ENCODE measurements at places on chromosomes 6 and 20. TPM values are rescaled to one million over a fixed set of nuclear protein-coding genes. Genes with fewer than 3 reads are reported as not detected.

- no peak overlapping the region for H3K4me3 ChIP-seq
- H3K36me3 ChIP-seq = no peaks in the 10 kb centered on the region
- no peak for DNase-seq
- H3K27ac ChIP-seq = no peak overlapping the region
- peaks cover 12% of the 10 kb centered on the region for H3K4me1 ChIP-seq
Measured at GRCh38 chr20:49183444-49183843, 4.7 kb downstream of the STAU1 start.

DNA sequence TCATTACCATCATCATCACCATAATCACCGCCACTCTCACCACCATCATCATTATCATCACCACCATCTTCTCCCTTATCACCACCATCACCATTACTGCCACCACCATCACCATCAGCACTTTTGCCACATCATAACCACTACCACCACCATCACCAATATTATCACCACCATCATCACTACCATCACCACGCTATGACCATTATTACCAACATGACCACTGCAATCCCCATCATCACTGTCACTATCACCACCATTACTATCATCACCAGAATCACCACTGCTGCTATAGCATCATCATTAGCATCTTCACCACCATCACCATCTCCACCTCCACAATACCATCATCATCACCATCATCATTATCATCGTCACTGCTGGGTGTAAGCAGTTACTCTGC is 25.6 kb downstream of the CST1 start:
- H3K36me3 ChIP-seq = no peaks in the 10 kb centered on the region
- DNase-seq = no peak
- H3K27me3 ChIP-seq = no peaks in the 10 kb centered on the region
- H3K4me1 ChIP-seq = no peaks in the 10 kb centered on the region

GRCh38 chr6:35030099-35030498 is 111.0 kb downstream of the TCP11 start:
- DNase-seq = no peak
- no peaks in the 10 kb centered on the region for H3K4me1 ChIP-seq
- H3K4me3 ChIP-seq = no peak overlapping the region
- no peaks in the 10 kb centered on the region for H3K27me3 ChIP-seq
- H3K27ac ChIP-seq = no peak overlapping the region
- no peaks in the 10 kb centered on the region for H3K36me3 ChIP-seq

DNA sequence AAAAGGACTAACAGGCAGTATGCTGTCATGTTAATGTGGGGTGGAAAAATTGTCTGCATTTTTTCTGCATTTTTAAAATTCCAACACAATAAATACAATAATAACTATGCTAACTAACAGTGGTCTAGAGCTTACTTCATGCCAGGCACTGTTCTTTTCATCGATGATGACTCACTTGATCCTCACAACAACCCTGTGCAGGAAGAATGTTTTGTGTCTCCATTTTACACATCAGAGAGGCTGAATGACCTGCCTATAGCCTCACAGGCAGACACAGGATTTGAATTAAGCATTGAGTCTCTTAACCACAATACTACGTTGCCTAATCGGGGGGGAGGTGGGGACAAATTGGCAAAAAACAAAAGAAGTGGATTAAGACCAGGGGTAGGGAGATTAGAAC is 26.9 kb upstream of the FANCE start:
- no peaks in the 10 kb centered on the region for H3K27me3 ChIP-seq
- H3K27ac ChIP-seq = no peak overlapping the region
- H3K4me3 ChIP-seq = no peak overlapping the region
- peaks cover 33% of the 10 kb centered on the region for H3K36me3 ChIP-seq

The ANKEF1 gene
- total RNA-seq = 1.9 TPM

The TMEM244 gene
- total RNA-seq = not detected

GRCh38 chr6:29702519-29703103 is 20.6 kb upstream of the HLA-F start:
- H3K27ac ChIP-seq = no peak overlapping the region
- peaks cover 6% of the 10 kb centered on the region for H3K27me3 ChIP-seq
- H3K4me1 ChIP-seq = peaks cover 22% of the 10 kb centered on the region
- H3K4me3 ChIP-seq = no peak overlapping the region
- H3K36me3 ChIP-seq = no peaks in the 10 kb centered on the region

DNA sequence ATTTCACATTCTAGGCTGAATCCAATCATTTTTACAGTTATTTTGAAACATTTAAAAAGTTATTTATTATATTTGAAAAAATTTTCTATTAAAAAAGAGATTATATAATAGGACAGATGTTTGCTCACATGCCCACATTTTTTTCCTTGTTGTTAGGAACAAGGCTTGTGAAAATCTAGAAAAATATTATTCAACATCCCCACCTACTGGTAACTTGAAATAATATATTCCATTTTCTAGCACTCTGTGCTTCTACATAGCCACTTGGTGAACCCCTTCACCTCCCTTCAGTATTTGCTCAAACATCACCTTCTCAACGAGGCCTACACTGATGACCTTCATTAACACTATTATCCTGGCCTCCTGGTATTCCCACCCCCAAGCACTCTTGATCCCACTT is 18.3 kb upstream of the GPRC6A start:
- H3K27ac ChIP-seq = no peak overlapping the region
- H3K4me1 ChIP-seq = no peaks in the 10 kb centered on the region
- no peaks in the 10 kb centered on the region for H3K36me3 ChIP-seq
- peak; percentile 2 for DNase-seq
- no peaks in the 10 kb centered on the region for H3K27me3 ChIP-seq

- no peaks in the 10 kb centered on the region for H3K36me3 ChIP-seq
- H3K27ac ChIP-seq = no peak overlapping the region
- no peak overlapping the region for H3K4me3 ChIP-seq
- no peak for DNase-seq
- H3K4me1 ChIP-seq = peaks cover 8% of the 10 kb centered on the region
- no peaks in the 10 kb centered on the region for H3K27me3 ChIP-seq
Measured at GRCh38 chr6:28165563-28165962, 23.9 kb downstream of the ZKSCAN8 start.

DNA sequence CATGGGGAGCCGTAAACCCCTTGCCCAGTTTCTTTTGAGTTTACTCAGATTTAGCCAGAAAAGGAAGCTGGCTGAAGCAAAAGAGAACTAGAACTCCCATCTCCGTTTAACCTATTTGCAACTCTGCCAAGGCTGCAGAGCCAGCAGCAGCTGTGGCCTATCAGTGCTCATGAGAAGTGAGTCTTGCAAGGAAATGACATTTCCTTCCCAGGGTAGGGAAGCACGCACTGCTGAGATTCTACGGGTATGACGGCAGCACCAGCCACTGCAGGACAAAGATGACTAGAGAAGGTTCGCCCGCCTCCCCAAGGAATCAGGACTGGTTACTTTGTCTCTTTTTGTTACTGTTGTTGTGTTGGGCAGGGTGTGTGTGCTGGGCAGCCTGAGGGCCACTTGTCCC is 47.6 kb downstream of the PPP1R3G start:
- H3K4me3 ChIP-seq = no peak overlapping the region
- DNase-seq = no peak

GRCh38 chr6:145250436-145250835 is 484.9 kb downstream of the EPM2A start:
- H3K4me3 ChIP-seq = no peak overlapping the region
- H3K27ac ChIP-seq = no peak overlapping the region
- H3K4me1 ChIP-seq = no peaks in the 10 kb centered on the region
- no peaks in the 10 kb centered on the region for H3K27me3 ChIP-seq

GRCh38 chr6:122445274-122445673 is 26.3 kb downstream of the SERINC1 start:
- H3K36me3 ChIP-seq = peaks cover 80% of the 10 kb centered on the region
- no peaks in the 10 kb centered on the region for H3K4me1 ChIP-seq
- H3K27ac ChIP-seq = no peak overlapping the region

GRCh38 chr6:100307561-100307960 is 157.2 kb downstream of the SIM1 start:
- H3K4me1 ChIP-seq = no peaks in the 10 kb centered on the region
- no peak overlapping the region for H3K4me3 ChIP-seq
- H3K27me3 ChIP-seq = no peaks in the 10 kb centered on the region
- DNase-seq = no peak
- no peak overlapping the region for H3K27ac ChIP-seq

GRCh38 chr20:61770113-61770585 is 295.5 kb downstream of the TAF4 start:
- H3K36me3 ChIP-seq = no peaks in the 10 kb centered on the region
- no peak for DNase-seq
- H3K27me3 ChIP-seq = no peaks in the 10 kb centered on the region

The SLC32A1 gene
- total RNA-seq = not detected

The FOXF2 gene
- not detected for total RNA-seq

The CYP24A1 gene
- not detected for total RNA-seq

All from natural killer cell (primary cell).